ENCODE measurements at places on chromosomes 4 and X.

DNA sequence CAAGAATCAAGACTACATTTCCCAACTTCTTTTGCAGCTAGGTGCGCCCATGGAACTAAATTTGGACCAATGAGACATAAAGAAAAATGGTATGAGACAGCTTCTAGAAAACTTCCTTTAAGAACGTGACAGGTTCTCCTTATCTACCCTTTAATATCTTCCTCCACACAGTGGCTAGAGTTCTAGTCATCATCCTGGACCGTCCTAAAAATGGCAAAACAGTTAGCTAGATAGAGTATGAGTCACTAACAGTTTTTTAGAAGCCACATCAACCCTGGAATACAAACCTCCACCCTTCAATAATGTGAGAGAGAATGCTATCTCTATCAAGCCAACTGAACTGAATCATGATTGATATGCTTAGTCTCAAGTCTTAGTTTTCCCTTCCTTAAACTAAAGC, 267.9 kb upstream of the SLC7A11 start:
- DNase-seq, result no peak

DNA sequence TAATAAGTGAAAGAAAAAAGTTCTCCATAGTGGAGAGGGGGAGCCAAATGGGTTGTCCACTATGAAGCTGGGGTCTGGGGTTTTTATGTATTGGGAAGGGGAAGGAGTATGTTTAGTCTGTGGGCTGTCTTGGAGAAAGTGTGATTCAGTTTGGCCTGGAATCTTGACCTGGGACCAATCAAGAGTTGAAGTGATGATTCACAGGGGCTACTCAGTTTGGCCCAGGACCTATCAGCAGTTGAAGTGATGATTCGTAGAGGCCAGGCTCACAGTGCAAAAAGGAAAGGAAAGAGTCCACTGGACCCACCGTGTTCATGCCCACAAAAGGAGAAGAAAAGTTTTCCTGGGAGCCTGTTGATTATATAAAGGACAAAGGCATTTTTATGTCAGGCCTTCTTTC, 47.3 kb upstream of the RAB9B start:
- DNase-seq, result no peak

DNA sequence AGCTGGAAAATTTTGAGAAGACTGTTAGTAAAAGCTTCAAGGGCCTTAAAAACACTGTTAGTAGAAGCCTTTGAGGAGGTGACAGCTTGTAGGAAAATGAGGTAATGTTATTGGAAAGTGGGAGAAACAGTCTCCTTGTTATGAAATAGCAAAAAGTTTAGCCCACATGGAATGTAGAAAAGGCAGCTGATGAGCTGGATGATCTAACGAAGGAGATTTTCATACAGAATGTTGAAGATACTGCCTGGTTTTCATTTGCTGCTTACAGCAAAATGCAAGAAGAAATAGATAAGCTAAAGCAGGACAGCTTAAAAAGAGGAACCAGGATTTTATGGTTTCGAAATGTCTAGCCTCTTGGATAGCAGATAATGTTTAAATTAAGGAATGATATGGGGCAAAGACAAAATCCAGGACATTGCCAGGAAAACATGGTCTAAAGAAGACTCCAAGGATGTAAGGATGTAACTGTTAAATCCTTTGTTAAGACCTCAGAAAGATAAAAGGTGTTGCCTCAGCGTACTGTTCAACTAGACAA, 10.2 kb upstream of the STBD1 start:
- no peak for DNase-seq

- no peak for DNase-seq
These were observed 102.3 kb downstream of the MID1 start for GRCh38 chrX:10518073-10518472.

DNA sequence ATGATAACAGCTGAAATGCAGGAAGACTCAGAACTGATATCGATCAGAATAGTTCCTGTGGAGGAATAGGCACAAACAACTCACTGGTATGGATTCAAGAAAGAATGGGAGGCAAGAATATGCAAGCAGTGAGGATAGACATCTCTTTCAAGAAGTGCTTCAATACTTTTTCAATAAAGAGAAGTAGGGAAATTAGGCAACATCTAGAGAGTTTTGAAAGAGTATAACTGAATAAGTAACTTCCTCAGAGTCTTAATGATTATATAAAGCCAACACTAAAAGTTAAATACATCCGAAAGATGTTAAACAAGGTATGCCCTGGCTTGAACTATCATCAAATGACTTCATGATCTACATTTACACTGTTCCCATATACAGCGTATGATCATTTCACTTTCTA, 1443.0 kb downstream of the PCDH7 start:
- DNase-seq, result no peak

DNA sequence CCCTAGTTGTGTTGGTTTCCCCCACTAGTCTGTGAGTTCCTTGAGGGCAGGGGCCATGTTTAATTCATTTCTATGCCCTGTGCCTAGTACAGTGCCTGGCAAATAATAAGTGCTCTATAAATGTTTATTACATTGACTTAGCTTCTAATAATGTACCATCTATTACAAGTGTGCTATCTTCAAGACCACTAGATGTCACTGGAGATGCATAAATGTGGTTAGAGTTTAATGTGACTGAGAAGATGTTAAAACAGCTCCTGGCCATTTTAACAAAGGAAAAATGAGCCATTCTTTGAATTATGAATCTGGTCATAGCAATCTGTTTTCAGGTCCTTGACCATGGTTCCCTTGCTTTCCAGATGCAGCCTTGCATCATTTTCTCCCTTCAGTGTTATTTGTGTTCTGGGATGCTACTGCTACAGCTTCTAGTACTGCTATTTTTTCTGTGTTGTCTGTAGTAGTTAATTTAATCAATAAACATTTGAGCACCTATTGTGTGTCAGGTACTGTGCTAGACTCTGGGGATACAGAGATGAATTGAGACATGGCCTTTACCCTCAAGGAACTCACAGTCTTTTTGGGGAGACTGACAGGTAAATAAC, 43.2 kb downstream of the SLC9A6 start:
- no peak for DNase-seq

- DNase-seq, result no peak
These were observed 365.5 kb downstream of the RAB28 start for GRCh38 chr4:13118633-13119032.

DNA sequence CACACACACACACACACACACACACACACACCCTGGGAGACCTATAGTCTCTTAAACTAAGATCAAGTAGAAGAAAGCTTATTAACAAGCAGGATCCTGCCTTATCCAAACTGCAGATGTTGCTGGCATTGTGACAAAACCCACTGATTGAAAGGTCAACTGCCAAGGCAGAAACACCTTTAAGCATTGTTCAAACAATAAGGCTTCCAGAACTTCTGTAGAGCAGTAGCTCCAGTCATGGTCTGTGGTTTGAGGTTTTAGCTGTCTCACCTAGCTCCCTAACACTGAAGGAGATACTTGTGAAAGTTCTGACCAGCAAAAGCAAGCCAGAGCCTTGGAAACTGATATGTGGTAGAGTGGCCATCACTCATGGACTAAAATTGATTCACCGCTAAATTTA, 59.8 kb downstream of the PTCHD1 start:
- no peak for DNase-seq

- no peak for DNase-seq
These were observed 116.3 kb downstream of the DHX15 start for GRCh38 chr4:24468071-24468470.

DNA sequence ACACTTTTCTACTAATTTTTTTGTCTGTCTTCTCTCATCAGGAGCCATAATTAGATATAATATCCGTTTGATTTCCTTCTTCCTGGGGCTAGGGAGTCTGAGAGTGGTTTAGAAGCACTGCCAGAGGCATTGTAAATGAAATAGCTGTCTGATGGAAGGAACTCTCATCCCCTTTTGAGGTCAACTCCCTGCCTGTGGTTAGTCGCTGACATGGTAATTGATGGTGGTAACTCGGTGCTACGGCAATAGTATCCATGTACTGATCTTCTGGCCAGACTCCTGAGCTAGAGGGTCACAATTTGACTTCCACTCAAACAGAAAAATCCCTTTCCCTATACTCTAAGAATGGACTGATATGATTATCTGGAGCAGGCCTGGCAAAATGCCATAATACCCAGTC, 108.1 kb upstream of the TRPC5 start:
- no peak for DNase-seq

DNA sequence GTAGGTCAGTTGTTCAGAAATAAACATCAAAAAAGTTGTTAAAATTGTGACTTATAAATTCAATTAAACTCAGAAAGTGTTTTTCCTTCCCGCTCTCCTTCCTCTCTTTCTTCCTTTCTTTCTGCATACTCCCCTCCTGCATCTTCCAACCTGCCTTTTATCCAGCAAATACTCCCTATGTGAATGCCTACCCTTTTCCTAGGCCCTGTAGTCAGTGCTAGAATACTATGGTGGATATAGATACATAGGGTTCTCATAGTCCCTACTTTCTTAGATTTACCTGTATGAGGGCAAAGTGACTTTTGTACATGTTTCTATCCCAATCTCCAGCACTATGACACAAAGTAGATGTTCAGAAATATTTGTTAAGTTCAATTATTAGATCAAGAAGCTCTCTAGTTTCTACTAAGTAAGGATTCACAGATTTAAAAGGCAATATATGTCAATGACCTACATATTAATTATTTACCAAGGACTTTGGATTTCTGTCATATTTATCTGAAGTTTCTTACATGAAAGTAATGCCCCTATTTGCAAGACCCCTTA, 732 bp downstream of the SULT1E1 start:
- DNase-seq, result no peak

GRCh38 chr4:40702800-40703151, 47.0 kb upstream of the NSUN7 start:
- DNase-seq, result no peak

DNA sequence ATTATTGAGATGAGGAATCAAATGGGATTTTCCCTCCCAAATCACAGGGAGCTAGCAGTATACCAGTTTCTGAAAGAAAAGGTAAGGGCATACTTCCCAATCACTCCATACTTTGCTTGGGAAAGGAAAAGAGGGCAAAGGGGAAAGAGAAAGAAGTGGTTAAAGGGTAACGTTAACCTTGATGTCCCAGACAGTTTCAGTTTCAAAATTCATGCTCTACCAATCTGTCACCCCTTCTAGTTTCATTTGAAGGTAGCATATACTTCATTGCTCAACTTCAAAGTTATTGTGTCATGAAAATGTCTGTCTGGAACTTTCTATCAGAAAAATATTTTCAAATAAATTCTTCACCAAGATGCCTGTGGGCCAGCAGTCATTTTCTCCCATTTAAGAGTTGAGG, 16.0 kb downstream of the TNMD start:
- no peak for DNase-seq

GRCh38 chrX:153646620-153647373, at the start of gene DUSP9:
Gene DUSP9 (plus strand): TSS chrX:153647203. CDS start chrX:153647954, 751 bp downstream.
- DNase-seq, result no peak

DNA sequence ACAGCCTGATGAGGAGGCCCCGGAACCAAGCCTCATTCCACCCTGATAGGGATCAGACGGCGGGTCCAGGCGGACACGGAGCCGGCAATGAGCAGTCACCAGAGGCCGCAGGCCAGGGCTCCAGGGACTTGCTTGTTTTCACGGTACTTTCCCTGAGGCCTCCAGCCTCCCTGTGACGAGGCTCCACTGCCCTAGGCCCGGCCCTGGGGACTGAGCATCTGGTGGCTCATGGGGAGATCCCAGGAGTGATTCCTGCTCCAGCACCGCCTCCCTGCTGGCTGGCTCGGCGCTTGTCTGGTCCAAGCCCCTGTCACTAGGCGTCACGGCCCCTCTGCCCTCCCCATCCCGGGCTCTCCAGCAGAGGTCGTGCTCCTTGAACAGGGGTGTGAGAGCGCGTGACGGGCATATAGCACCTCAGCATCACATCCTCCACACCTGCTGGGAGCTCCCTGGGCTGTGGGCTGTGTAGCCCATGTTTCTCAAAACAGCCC, 14.1 kb downstream of the HTRA3 start:
- DNase-seq, result no peak

GRCh38 chr4:159926871-159927270, 824.0 kb downstream of the RAPGEF2 start:
- DNase-seq, result no peak

- no peak for DNase-seq
These were observed 8.2 kb downstream of the MSANTD1 start for GRCh38 chr4:3257103-3257555.

- no peak for DNase-seq
These were observed 89.0 kb downstream of the NAF1 start for GRCh38 chr4:163077680-163078079.

- DNase-seq, result no peak
These were observed 27.2 kb downstream of the MFAP3L start for GRCh38 chr4:169998981-169999380.

GRCh38 chr4:139846766-139847165, 181.1 kb downstream of the MGST2 start:
- DNase-seq, result no peak

DNA sequence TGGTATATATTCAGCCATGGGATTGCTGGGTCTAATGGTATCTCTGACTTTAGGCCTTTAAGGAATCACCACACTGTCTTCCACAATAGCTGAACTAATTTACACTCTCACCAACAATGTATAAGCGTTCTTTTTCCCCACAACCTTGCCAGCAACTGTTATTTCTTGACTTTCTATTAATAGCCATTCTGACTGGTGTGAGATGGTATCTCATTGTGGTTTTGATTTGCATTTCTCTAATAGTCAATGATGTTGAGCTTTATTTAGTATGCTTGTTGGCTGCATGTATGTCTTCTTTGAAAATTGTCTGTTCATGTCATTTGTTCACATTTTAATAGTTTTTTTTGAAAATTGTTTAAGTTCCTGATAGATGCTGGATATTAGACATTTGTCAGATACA, 235.2 kb downstream of the HEPH start:
- no peak for DNase-seq

GRCh38 chrX:13937370-13938050, 92.2 kb downstream of the GEMIN8 start:
- DNase-seq, result no peak

DNA sequence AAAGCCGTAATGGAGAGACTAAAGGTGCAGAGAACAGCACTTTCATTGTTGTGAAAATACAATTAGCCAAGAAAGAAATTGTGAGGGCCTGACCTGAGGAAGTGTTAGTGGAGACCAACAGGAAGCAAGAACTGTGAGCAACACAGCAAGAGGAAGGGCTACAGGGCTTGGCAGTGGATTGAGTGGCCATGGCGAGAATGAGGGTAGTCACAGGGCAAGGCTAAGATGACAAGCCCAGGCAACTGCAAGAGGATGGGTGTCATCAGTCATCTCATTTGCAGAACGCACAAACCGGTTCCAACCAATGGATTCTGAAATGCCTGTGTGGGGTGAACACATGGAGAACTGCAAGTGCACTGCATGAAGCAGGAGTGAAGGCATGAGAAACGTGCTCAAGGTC, 3.6 kb downstream of the SLC10A6 start:
- DNase-seq, result no peak

DNA sequence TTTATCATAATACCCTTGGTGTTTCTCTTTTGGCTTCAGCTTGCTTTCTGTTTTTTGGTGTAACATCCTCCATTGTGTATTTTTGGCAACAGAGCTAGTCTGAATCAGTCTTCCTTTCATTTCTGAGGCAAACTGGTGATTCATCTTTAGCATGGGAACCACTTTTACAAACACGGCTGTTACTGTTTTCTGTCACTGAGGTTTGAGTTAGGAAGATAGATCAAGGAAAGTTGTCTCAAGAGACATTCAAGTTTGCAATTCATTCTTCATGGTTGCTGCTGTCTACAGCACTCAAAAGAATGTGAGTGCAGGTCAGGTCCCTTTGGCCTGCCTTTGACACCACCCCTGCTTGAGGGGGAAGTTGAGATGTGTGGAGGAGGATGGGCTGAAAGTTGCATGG, 36.3 kb downstream of the IL21 start:
- peak; percentile 57 for DNase-seq

- peak; percentile 6 for DNase-seq
These were observed 46.8 kb downstream of the CRLF2 start for GRCh38 chrX:1165535-1166196.

Data from T-helper 2 cell (primary cell).